Glutamatergic neuron (in vitro differentiated cells): ENCODE measurements at places on chromosomes 3 and 15.

DNA sequence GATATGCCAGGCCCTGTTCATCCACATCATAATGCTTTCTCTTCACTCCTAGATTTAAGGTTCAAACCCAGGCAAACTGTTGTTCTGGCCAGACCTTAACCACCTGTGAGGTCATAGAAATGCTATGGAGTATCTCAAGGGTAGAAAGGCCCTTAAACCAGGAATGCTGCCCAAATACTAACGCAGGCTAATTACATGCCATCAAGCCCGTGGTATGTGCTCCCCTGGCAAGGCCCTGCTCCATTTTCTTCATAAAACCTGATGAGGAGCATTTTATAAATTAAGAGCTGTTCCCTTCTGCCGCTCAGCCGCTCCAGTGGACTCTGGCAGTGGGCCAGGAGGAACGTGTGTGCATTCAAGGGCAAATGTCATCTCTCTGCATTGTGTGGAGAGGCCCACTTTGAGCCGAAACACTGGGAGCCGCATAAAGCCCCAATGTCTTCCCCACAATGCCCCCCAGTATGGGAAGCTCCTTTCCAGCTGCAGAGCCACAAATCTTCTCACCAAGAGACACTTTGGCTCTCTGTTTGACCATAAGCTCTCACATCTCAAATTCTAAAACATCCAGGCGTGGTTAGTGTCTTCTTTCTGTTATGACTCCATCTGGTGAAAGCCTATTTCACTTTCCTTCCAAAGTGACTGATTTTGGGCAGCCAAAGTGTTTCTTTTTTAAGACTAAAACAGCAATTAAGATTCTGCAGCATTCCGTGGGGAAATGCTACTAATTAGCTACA lies 210.8 kb upstream of the NR2E3 start:
- peak; percentile 27 for DNase-seq

DNA sequence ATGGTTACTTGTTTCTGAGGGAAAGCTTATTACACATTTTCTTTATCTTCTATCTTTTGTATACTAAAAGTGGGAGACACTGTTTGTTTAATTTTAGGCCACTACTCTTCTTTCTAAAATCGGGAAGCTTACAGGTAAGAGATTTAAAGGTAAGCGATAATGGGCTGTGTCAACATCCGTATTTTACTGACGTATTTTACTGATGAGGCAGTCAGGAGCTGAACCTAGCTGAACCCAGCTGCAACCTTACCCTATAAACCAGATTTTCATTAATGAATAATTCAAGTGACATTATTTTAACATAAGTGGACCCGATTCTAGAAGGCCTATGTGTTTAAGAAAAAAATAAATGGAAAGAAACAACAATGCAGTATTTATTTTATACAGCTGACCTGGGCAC lies 13.1 kb downstream of the PSMD6 start:
- no peak for DNase-seq

DNA sequence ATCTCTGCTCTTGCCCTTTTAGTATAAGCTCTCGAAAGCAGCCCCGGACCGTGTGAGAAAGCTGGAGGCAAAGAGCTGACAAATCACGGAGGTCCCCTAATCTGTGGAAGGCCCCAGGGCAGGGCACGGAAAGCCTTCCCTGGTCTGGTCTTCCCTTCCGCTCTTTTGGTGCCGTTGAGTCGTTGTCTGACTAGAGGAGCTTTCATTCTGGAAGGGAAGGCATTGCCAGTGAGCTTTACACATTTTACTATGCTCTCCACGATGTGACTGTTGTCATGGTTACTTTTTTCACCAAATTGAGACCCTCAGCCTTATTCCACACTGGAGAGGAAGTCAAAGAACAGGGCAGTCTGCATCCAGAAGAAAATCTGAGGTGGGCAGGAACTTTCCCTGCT lies 71.7 kb downstream of the CYP19A1 start:
- no peak for DNase-seq

DNA sequence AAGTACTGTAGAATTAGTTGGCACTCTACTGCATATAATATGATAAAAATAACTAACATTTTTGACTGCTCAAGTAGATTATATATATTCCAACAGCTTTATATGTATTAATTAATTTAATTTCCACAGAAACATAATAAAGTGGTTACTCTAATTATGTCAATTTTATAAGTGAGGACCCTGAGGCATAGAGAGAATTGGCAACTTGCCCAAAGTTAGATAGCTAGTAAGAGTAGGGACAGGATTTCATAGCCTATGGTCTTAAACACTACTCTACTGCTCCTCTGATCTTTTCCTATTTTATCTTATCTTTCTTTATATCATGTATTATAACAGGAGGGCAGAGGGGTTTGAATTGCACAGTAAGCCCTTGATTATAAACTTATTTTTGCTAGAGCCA lies 418.7 kb upstream of the SGO1 start:
- no peak for DNase-seq

DNA sequence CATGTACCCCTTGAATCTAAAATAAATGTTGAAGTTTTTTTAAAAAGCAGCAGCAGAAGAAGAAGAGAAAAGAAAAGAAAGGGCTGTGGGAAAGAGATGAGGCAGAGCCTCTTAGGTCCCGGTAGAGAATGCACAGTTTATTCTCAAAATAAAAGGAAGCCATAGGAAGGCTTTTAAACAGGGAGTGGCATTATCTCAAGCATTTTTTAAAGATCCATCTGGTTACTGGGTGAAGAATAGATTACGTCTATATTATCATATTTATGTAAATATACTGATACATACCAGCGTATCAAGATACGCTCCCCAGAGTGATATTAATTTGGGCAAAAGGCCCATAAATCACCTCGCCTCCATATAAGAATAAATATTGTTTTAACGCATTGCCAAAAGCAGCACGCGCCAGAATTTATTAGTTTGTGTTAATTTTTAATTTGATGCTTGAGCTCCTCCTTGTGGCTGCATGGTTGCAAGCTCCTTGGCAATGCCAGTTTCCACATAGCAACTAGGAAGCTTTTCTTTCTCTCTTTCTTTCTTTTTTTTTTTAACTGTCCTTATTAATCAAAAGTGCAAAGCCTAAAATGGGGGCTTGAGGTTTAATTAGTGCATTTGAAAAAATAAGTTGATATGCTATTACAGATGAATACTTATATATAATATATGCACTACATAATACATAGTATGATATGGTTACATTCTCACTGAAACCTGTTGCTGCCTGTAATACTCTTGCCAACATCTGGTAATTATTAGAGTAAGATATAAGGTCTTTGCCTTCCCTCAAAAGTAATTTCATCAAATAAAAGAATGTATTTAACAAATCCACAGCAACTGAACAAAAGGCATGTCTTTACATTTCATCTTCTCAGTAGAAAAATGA lies 242.8 kb upstream of the UBE2E2 start:
- DNase-seq = peak; percentile 26

DNA sequence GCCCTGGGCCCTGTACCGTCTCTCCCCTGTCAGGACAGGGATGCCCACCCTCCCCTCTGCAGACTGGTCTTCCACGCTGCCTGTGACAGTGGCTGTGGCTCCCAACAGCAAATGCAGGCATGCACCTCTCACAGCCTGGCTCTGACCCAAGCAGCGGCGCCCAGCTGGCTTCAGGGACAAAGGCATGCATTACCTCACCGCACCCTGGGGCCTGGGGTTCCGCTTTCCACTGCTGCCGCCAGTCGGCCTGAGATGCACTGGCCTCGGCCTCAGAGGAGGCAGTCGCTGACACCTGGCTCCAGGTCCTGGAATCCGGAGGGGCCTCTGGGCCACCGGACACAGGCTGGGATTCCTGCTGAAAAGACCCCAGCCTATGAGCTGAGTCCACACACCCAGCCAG lies 70.3 kb downstream of the SCN5A start:
- peak; percentile 55 for DNase-seq

DNA sequence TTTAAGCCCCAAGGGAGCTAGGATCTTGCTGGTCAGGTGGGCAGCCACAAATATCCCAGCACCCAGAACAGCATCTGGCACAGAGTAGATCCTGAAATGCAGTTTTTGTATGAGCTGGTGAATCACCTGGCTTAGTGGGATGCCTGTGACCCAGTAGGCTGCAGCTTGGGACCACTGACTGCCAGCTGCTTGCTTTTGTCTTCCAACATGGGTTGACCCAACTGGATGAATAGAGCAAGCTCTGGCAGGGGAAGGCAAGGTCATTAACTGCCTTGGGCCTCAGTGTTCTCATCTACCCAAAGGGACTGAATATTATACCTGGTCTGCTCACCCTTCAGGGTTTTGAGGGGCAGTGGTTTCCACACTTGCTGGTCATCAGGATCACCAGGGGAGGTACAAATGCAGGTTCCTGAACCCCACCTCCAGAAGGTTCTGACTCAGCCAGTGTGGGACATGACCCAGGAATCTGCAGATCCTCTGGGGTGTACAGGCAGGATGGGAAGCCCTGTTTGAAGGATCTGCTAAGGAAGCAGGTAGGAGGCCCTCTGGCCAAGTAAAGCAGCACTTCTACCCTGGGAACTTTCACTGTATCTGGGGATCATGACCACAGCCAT lies 55.4 kb downstream of the ITGA11 start:
- DNase-seq = no peak

GRCh38 chr3:61237858-61238257 lies 13.4 kb downstream of the FHIT start:
- no peak for DNase-seq

DNA sequence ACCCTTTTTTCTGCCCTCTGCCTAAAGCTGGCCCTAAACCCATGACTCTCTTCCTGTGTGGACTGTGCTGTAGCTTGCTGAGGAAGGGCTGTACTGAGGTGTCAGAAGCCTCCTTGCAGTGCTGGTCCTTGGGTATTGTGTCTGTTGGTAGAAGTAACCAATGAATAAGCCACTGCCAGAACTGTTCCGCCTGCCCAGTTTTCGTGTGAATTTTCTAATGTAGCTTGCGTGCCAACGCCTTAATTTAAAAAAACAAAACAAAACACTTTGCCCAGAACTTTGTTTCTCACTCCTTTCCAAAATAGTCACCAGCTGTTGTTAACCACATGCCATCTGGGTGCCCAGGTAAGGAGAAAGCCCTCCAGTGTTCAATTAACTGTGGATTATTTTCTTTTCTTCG lies 101.9 kb downstream of the KLHL25 start:
- DNase-seq = no peak

- DNase-seq = no peak
Observed at GRCh38 chr15:80475572-80475971, 71.4 kb downstream of the ARNT2 start.

- no peak for DNase-seq
Observed at GRCh38 chr3:78605178-78605577, 1162.6 kb downstream of the ROBO1 start.

DNA sequence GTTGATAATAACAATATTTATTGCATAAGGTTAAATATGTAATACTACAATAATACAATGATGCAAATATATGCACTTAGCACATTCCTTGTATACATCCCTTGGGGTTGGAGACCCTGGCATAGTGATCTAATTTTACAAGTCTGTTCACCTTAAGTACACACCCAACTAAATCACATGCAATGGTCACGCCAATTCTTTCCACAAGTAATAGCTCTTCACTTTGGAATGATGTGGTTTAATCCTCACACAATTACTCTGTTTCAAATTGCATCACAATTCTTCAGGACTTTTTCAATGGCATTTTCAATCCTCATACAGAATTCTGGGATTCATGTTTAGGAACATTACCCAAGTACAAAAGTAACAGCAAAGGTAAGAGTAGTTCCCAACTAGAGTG lies 27.3 kb upstream of the SPRED1 start:
- no peak for DNase-seq

- no peak for DNase-seq
Observed at GRCh38 chr3:173275740-173276139, 121.8 kb upstream of the NLGN1 start.

DNA sequence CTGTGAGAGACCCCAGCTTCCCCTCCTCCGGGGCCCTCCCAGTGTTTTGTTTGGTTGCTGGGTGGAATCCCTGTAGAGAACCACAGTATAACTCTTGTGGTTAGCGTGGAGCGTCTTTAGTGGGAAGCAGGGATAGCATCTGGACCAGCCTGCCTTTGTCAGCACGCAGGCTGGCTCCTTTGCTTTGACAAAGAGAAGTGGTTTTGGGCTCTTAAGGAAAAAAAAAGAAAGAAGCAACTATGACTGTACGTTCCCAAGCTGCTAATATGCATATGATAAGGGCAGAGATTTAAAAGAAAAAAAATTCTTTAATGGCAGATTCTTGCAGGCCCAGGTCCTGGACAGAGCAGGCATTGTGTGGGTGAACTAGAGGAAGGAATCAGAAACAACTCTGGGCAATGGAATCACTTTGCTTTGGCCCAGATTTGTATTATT lies 340.8 kb upstream of the CTDSPL start:
- DNase-seq = no peak

DNA sequence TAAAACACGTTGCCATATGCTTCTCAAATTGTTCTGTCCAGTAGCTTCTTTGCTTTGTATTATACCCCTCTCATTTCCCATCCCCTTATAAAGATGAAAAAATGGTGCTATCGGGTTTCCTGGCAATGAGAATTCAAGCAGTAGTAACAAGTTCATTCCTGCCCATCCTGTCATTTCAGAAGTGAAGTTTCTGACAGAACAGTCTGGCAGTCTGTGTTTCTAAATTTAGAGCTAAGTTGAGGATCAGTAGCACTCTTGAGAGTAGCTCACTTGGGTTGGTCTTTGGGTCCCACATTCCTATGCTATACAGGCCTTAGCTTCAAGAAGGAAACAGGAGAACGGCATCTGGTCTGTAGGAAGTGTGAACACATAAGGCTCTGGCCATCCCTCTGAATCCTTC lies 134.6 kb downstream of the GHSR start:
- no peak for DNase-seq

DNA sequence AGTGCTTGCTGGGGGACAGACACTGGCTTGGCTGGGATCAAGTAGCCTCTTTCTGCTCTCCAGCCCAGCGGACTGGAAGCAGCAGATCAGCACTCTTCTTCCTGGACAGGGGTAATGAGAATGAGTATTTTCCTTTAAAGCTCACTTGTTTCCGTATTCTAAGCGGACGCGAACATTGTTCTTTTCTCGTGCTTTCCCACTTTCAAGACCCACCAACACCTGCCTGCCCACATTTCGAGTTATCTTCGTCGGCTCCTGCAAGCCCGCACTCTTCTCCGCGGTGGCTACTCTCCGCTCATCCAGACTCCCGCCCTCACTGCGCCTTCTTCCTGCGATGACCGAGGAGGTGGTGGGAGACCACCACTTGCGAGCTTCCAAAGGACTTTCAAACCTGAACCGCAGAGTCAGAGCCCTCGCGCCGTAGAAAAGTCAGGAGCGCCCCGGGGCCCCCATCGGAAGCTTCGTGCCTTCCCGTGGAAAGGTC lies 1.6 kb upstream of the PPM1L start:
- DNase-seq = peak; percentile 63

DNA sequence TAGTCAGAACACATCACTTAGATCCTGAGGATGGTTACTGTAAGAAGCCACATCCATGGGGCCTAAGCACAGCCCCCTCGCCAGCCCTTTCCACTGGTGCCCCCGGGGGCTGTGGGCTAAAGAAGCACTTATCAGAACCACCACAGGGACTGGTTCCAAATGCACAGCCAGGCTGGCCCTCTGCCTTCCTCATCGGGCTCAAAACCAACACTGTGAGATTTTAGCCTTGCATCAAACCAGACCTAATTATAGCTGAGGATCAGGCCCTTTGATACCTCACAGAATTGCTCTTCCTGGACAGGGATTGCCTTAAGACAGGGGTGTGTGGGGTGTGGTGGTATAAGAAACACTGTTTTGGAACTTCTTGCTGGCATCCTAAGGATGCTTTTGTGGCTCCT lies 23.7 kb downstream of the SRPRB start:
- DNase-seq = no peak

- peak; percentile 52 for DNase-seq
Observed at GRCh38 chr15:79595306-79595705, 163.2 kb downstream of the MINAR1 start.
